ENCODE measurements at places on chromosomes 3 and 15. TPM values are rescaled to one million over a fixed set of nuclear protein-coding genes. Genes with fewer than 3 reads are reported as not detected.

FRMD5 gene
- total RNA-seq: 0.42 TPM

DNA sequence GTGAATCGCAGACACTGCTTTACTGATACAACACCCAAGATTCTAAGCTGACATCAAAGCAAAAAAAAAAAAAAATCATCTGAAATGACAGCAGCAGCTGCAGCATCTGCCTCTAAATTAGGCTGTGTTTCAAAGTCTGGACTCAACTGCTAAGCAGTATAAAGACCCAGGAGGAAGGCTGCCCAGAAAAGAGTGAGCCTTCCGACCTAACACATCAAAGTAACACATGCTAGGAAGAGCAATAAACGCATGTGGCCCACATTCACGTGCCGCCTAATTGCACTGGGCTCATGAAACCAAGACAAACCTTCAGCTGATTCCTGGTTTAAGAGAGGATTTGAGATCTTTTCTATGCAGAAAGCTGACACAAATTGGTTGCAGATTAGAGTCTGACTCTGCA lies 317.1 kb downstream of the ZIC4 start:
- DNase-seq: no peak

ATP10A gene
- total RNA-seq: 26.8 TPM

CDCP1 gene
- 1.1 TPM for total RNA-seq

CFAP92 gene
- 0.40 TPM for total RNA-seq

DNA sequence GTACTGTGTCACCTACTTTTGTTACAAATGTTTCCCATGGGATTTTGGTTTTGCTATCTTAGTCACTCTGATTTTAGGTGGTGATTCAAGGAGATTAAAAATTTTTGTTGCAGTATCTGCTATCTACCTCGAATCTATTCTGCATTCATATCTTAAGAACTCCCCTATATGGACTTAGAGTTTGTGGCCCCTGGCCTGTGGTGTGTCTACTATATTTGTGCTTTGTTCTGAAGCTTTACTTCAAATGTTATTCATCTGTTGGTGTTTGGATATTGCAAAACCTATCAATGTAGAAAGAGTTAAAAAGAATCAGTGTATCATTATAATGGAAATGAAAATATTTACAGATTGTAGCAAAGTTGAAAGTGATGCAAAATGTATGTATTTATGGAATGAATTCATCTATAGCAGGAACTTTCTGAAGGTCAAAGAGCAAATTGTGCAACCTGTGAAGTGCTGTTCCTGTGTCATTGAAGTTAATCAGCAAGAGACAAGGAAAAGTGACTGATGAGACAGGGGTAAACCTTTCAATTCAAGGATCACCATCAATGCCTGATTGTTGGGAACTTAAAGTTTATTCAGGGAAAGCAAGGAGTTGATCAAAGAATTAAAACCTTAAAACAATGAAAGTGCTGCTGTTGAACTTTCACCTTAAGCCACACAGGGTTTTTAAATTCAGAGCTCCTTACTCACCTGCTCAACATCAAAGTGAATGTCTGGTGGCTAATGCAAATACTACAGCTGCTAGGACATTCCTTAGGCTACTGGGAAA lies 71.0 kb downstream of the SLMAP start:
- no peak for DNase-seq
